ENCODE measurements at places on chromosomes 2 and 18.

- peak; percentile 84 for DNase-seq
These were observed 9.3 kb downstream of the GGCX start for GRCh38 chr2:85551698-85552678.

DNA sequence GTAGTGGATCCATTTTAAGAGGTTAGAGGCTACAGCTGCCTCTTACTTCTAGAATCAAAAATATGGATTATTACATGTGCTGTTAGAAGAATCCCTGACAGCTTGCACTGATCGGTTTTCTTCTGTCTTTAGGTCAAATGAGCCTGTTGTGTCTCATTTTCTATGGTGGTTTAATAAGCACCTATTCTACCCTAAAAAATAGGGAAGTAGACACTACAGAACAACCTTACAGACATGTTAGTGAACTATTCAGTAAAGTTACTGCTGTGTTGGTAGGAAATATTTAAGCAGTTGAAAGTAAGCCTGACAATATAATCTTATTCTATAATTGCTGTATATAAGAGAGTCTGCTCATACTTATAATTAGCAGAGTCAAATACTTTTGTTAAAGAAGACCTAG lies 168.5 kb upstream of the NOSTRIN start:
- no peak for DNase-seq

DNA sequence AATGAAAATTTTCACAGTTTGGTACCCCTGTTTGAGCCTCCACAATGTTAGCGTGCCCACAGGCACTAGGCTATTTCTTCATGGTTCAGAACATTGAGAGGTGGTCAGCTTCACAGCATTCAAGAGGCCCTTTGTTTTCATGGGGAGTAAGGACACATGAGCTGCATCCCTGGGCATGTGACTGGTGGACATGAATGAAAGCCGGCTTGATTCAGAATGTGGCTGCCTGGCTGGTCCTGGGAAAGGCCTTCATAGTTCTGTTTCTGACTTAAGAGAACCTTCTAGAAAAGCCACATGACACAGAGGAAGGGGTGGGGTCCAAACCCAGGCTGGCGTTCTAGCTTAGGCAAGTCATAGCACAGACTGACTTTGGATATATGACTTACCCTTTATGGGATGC lies 420.6 kb downstream of the CMPK2 start:
- DNase-seq = no peak

- DNase-seq = no peak
These were observed 452.8 kb upstream of the VWC2L start for GRCh38 chr2:213958086-213958485.

- no peak for DNase-seq
These were observed 6.0 kb upstream of the DTNA start for GRCh38 chr18:34704074-34704473.

DNA sequence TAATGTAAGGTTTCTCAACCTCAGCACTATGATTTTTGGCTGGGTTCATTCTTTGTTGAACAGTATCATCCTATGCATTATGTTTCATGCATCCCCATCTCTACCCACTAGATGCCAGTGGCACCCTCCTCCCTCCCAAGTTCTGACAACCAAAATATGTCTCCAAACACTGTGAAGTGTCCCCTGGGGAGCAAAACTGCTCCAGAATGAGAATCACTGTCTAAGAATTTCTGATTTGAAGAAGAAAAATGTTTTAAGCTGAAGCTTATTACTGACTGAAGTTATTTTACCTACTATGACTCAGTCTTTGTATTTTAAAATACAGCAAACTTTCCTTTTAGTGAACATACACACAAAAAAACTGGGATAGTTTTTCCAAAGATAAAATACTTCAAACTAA lies 3.4 kb downstream of the THADA start:
- DNase-seq = no peak

DNA sequence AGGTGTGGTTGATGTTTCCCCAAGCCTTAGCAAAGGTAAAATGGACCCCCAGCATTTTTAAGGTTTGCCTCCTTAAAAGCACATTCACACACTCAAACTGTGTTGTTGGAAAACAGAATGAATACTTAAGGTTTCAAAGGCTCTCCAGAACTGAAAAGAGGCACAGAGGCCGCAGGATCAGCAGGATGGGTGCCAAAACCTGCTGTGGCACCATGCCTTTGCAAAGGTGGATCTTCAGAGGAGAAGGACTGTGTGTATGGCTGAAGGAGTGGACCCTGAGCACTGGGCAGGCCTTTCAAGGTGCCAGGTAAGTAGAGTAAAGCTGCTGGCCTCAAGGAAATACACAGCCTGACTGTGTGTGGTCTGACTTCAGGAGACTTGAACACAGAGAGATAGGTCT lies 127.3 kb downstream of the XRCC5 start:
- no peak for DNase-seq

- DNase-seq = no peak
These were observed 9.6 kb upstream of the PELI1 start for GRCh38 chr2:64153811-64154210.

DNA sequence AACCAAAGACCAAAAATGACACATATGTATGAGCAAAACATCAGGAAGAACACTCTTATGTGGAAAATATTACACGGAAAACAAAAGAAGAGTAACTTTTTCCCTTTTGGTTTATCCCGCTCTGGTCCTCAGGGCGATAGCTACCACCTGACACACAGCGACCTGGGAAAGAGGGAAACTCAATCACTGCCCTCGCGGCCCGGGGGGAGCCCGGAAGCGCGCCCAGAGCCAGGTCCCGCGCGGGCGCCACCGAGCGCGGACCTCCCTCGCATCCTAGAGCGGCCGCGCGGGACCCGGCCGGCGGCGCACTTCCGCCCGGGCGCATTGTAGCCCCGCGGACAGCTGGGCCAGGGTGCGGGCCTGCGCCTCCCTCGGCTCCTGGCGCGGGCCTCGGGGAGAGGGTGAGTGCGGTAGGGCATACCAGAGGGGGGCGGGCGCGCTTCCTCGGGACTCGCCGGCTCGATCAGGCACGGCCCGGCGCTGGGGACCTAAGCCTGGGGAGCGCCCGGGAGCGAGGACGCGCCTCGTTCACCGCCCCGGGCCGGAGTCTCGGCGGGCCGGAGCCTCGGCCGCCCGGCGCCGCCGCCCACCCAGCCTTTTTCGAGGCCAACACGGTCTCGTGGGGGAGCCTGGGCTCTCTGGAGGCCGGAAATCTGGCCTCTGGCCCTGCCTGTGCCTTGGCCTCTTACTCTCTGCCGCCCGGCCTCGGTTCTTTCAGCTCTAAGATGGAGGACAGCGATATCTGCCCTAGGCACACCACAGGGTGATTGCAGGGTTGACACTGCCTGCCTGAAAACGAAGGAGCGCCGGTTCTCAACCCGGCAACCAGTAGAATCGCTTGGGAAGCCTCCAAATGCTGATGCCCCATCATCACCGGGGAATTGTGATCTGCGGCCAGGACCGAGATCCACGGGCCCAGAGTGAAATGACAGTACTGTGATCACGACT lies at the start of gene ELAC1:
TSS of gene ELAC1 (plus strand) at position 327 of the 948 bp plus-strand sequence. CDS start 6,365 bp downstream, outside the sequence.
- DNase-seq = peak; percentile 50

- no peak for DNase-seq
These were observed 36.9 kb upstream of the SLC14A1 start for GRCh38 chr18:45686891-45687611.

DNA sequence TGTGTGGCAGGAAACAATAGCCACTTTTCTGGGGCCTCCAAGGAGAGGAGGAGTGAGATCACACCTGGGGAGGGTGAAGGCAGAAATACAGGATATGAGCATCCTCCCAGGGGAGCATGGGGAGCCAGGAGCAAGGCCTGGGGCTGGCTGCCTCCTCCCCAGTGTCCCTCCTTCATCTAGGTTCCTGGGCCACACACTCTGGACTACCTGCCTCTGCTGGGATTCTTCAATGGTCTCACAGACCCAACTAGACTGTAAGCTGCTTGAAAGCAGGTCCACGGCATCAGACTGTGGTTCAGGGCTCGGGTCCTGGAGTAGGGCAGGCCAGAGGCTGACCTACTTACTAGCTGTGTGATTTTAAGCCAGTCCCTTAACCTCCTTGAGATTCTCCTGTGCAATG lies 94.0 kb downstream of the MCFD2 start:
- DNase-seq = no peak

DNA sequence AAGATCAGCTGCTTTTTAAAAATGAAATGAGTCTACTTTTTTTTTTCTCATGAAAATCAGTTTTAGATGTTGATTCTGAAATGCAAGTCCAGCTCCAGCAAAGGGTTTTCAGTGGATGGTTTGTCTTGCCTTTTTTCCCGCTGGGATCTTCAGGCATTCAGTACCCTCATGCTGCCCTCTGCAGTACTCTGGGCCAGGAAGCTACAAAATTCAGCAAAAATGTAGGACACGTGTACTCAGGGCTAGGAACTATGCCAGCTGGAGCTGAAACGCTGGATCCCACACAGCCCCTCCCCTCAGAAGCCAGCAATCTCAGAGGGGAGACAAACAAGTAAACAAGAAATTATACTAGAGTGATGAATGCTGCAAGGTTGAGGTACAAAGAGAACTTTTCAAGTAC lies 97.3 kb downstream of the MMADHC start:
- no peak for DNase-seq

DNA sequence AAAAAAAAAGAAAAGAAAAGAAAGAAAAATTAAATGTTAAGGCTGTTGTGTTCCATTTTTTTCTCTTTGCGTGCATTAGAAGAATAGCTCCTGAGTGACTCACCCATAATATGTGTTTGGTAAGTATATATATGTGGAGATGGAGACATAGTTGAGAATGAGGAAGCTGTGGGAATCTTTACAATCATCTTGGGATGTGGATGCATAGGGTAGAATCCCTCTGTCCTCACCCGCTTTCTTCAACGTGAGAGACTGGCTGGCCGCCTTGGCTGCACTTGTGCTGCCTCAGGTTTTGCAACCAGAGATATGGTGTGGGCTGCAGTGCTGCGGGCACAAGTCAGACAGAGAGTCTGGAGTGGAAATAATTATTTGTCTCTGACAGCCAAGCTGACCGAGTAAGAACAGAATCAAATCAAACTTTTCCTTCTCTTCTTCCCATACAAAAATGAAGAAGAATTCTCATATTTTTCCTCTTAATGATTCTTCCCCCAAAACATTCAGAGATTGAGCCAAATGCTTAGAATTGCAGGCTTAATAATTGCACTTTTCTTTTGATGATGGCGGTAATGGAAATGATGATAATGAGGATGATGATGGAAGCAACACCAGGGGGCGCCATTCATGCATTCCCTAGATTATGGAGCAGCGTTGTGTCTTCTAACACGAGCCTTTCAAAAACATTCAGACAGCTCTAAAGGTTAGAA lies 48.5 kb downstream of the SERPINB7 start:
- DNase-seq = peak; percentile 10

DNA sequence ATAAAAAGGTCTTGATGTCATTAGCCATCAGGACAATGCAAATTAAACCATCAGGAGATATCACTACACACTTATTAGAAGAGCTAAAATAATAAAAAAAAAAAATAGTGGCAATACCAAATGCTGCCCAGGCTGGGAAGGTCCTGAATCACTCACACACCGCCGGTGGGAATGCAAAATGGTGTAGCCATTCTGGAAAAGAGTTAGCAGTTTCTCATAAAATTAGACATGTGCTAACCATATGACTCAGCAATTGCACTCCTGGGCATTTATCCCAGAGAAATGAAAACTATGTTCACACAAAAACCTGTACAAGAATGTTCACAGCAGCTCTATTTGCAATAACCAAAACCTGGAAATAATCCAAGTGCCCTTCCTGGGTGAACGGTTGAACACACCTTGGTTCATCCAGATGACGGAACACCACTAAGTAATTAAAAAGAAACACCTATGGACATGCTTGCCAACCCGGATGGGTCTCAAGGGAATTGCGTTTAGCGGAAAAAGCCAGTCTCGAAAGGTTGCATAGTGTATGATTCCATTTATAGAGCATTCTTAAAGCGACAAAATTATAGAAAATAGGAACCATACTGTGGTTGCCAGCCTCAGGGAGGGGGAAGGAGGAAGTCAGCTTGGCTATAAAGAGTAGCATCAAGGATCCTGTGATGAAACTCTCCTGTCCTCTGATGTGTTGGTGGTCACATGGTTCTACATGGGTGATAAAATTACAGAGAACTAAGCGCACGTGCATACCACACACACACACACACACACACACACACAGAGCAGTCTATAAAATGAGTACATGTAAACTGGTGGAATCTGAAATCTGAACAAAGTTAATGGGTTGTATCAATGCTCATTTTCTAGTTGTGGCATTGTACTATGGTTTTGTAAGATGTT lies 4.6 kb downstream of the MBP start:
- DNase-seq = no peak

DNA sequence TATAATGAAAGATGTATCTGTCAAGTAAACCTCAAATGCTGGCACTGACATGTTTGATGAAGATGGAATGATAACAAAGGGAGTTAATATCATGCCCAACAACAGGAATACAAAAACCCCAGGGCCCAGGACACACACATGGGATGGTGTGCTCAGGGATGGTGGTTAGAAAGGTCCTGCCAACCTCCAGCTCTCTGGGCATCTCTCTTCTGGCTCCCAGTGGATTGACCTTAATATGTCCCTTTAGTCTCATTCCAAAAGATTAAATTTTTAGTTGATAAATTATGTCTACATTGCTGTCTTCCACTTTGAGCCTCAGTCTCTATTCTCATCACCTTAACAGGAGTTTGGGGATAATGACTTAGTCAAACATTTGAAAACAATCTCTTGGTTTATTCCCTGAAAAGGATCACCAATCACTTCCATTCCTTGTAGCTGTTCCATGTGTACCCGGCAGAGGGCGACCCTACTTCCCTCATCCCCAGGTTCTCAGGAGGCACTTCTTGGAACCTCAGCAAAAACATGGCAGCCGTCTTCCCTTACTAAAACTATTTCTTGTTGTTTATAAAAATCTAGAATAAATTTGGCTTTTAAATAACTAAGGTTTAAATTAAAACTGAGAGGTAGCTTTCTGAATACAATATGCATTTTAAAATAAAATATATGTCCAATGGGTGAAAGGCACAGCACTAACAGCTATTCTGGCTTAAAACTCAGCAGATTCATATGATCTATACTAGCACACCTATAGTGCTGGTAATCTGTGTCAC lies 29.6 kb downstream of the MCEE start:
- no peak for DNase-seq

GRCh38 chr2:120517751-120518469 lies 172.0 kb downstream of the INHBB start:
- no peak for DNase-seq

GRCh38 chr18:1049173-1049572 lies 144.5 kb downstream of the ADCYAP1 start:
- DNase-seq = no peak

DNA sequence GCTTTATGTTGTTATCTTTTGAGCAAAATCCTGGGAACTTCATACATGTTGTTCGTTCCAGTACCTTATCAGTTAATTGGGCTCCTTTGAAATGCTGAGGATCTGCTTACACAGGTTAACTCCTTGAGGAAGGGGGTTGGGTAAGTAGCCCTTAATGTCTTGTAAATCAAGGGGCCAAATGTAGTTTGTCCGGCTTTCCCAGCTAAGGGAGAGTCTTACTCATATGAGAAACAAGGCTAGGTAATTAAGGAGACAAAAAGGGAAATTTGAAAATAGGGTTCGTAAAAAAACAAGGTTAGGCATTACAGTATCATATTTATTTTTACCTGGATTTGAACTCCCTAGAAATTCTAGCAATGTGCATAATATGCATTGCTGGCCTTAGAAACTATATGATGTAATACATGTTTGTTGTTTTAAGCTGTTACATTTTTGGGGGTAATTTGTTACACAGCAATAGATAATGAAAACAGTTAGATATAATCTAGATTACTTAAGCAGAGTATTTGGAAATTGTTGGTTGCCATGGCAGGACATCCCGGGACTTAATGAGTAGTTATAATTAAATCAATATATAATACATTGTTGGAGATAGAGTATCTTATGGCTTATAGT lies 30.9 kb upstream of the RNF149 start:
- DNase-seq = no peak
